Stimulated activated CD8-positive, alpha-beta memory T cell treated with anti-CD3 and anti-CD28 coated beads, Interleukin-15, amount 100 ng/mL, for 24 hours (primary cell): ENCODE measurements at places on chromosomes 2 and 18.
A peak's percentile ranks its signal among the peaks of the same experiment; 100 is the strongest.

DNA sequence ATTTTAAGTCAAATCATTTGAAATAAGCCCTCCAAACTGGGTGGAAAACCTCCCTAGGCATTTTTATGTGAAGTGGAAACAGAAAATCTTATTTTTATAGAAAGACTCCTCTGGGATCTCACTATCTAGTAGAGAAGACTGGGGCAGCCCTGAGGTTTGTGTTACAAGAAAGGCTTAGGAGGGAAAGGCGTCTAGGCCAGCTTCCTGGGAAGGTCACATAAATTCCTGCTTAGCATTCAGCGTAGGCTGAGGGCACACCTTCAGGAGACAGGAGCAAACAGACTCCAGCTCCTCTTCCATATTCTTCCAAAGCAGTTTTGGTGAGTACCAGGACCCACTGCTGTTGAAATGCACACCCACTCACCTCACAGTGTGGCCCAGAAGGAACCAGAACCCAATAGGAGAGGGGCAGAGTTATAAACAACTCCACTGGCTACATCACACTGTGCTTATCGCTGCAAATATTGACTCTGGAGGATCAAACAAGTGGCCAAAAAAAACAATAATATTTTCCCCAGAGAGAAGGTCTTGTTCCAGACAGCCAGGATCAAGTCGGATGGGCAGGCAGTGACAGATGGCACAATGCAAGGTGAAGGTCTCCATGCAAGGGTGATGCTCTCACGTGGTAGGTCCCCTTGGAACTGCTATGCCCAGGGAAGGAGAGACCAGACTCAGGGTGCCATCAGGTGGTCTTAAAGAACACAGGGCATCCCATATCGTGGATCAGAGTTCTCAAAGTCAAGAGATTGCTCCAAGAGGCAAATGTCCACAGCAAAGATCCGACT is 17.7 kb upstream of the IGFBP2 start:
- no peak for DNase-seq

GRCh38 chr2:173432049-173432754 is 77.5 kb downstream of the CDCA7 start:
- DNase-seq = no peak

DNA sequence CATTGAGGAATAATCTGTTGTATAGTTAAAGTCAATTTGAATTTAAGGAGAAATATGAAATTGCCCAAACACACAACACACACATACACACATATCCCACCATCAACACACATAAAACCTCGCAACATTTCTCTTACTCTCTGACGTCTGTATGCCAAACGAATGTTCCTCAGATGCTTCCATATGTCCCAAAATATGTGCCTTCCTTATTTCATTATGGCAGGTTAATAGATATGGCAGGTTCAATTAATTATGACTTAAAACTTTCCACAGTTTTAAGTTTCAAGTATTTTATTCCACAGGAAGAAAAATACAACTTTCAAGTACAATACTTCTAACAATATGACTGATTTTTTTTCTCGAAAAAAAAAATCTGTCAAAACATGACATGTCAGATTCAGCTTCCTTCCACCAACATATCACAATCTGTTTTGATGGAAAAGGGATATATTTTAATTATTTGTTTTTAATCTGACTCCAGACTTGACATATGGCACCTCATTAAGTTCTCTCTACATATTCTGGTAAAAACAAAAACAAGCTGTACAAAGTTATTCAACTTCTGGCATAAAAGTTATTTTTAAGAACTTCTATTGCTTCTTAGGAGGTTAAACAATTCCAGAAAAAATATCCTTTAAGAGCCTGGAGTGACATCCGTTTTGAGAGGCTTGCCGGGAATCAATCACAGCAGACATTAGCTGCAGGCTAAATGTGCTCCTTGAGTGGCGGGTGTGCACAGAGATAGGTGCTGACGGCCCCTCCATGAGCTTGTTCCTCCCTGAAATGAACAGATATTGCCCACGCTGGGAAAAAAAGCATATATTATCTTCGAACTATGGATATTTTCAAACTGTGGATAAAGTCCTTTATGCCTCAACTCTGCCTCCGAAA is 812.7 kb downstream of the DCDC2C start:
- no peak for DNase-seq

- no peak for DNase-seq
Measured at GRCh38 chr2:231920366-231920765, 5.8 kb downstream of the NPPC start.

GRCh38 chr18:59744271-59744721 is 47.1 kb upstream of the CCBE1 start:
- no peak for DNase-seq

- DNase-seq = no peak
Measured at GRCh38 chr2:28356095-28356911, 36.4 kb upstream of the FOSL2 start.

DNA sequence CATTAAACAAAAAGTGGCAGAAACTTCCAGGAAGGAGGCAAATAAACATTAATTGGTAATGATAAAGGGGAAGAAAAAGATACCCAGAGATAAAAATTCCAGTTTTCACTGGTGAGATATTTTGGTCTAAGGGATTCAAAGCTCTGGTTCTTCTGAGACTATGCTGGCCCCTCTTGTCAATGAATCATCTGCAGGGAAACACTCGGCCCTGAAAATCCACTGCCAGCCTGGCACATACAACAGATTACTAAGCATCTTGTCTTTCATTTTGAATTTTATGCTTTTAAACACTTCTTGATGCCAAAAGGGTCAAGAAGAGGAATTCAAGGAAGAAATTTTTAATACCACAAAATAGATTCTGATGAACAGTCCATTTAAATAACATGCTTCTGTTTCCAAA is 1603.8 kb upstream of the ZEB2 start:
- DNase-seq = no peak

DNA sequence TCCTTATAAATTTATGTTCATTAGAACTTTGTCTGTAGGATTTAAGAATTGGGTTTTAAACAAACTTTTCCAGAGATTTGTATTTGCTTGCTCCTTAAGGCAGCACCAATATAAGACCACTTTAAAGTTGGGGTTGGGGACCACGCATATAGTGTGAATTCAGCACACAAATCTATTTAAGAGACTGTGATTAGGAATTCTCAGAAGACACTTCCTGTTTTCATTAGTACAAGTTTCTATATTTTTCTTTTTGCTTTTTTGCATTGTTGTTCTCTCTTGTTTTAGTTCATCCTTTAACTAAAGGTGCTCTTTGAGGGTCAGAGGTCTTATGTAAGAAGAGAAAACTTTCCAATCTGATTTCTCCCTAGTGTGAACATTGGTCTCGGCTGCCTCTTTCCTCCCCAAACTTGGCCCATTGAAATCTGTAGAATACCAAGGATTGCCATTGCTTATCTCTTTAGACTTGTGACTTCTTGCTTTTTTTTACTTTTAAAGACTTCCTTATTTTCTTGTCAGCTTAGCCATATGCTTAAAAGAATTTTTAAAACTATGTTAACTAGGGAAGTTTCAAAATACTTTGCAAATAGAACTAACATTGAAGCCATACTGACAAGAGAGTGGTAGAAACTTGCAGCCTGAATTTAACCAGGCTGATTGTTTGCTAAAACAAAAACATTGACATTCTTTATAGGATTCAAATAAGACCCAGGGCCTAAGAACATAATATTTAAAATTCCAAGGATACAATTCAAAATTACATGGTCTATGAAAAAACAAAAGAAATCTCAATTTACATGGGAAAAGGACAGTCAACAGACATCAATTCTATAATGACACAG is 264.1 kb upstream of the FN1 start:
- no peak for DNase-seq

DNA sequence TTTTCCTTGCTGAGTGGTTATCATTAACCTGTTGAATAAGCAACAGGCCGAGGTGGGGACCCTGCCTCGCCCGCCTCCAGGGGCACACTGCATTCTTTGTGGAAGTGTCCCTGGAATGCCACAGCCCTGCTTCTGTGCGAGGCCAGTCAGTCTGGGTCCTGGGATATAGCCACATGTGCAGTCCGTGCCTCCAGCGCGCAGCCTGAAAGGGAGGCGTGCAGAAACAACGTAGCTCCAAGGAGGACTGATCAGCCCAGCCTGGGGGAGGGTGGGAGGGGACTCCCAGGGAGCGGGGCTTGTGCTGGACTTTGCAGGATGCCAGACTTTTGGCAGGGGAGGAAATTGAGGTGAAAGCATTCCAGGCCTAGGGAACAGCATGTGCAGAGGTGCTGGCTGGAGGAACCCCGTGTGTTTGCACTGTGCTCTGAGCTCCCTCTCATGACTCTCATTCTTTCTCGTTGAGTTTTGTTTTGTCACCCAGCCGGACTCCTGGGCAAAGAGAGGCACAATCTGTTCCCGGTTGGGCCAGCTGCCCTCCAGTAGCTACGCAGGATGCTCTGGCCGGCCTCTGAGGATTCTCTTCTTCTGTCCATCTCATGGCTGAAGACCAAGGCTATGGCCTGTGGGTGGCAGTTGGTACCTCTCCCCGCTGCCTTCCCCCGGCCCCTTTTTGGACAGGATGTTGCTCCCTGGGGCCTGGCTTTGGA is 39.7 kb downstream of the HPCAL1 start:
- DNase-seq = no peak

- no peak for DNase-seq
Measured at GRCh38 chr18:74310411-74310810, 5.2 kb upstream of the C18orf63 start.

- DNase-seq = no peak
Measured at GRCh38 chr2:239539083-239539775, 138.4 kb upstream of the HDAC4 start.

DNA sequence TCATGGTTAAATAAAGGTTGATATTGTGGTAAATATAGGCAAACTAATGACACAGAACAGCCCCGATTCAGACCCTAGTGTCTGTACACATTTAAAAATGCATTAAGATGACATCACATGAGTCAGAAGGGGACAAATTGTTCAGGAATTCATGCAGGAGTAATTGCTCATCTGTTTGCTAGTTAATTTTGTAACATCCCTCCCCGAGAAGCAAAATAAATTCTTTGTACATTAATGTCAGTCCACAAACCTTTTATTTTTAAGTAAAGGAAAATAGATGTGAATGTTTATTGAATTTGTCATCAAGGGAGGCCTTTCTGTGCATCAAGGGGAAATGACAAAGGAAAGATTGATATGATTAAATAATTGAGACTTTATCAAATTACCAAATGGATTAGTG is 69.9 kb downstream of the SH3BP4 start:
- no peak for DNase-seq

DNA sequence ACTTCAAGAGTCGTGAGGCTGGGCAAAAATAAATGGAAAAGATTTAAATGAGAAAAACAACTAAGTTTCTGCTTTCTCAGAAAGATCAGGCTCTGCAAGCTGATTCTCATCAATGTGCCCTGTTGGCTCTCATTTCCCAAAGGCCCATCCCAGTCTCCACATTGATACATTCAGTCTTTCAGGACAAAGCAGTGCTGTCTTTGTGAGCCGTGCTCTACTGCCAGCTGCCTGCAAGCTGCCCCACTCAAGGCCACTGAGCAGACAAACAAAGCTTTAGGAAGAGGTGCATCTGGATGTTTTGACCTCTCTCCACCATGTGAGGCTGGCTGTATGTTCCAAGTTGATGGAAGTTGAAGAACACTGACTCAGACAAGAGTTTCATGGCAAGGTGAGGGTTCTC is 48.8 kb downstream of the FSHR start:
- DNase-seq = no peak

- peak; percentile 38 for DNase-seq
Measured at GRCh38 chr2:96527286-96528005, 9.1 kb upstream of the ARID5A start.

- peak; percentile 6 for DNase-seq
Measured at GRCh38 chr18:62637807-62638687, 77.3 kb upstream of the PHLPP1 start.

DNA sequence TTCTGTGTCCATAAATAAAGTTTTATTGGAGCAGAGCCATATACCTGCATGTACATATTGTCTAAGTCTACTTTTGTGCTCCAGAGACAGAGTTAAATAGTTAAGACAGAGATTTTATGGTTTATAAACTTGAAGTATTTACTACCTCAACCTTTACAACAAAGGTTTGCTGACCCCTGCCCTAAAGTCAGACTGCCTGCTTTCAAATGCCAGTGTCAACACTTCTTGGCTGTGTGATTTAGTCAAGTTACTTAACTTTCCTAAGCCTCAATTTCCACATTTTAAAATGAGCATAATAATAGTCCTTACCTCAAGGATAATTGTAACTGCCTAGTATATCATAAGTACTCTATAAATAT is 44.4 kb upstream of the ITPRID2 start:
- DNase-seq = no peak

GRCh38 chr2:202140522-202141252 is 67.6 kb downstream of the KIAA2012 start:
- DNase-seq = no peak

- no peak for DNase-seq
Measured at GRCh38 chr2:14715600-14715999, 83.1 kb downstream of the LRATD1 start.

GRCh38 chr18:46439037-46439436 is 218.0 kb downstream of the LOXHD1 start:
- DNase-seq = no peak

DNA sequence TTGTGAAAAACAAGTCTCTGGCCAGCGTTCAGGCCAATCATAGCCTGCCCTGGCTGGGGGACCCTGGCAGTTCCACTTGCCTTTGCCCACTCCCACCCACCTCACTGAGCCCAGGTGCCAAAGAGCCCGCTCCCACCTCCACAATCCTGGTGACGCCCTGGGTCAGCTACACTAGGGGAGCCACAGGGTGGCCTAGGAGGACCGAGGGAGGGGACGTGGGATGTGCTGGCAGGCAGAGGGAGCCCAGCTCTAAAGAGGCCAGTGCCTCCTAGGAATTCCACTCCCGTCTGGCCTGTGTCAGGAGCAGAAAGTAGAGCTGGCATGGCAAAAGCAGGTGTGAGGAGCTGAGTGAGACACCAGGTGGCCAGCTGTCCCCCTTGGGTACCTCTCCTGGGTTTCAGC is 49.3 kb downstream of the TNS1 start:
- no peak for DNase-seq

DNA sequence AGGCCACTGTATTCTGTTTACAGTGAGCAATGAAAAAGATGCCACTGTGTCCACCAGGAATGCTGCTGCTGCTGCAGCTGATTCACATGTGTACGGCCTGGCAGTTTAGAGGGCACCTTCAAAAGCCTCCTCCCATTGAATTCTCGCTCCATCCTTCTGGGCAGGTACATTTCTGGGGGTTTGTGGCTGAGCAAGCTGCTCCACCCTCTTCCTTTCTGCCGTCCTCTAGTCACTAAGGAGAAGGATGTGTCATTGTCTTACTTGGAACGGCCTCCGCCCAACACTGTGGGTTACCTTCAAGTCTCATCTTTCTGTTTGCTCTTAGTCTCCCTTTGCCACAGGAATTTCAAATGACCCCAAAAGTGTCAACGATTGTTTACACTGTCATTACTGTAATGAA is 182.0 kb downstream of the ZBTB7C start:
- DNase-seq = no peak

GRCh38 chr2:237546040-237546875 is 20.1 kb upstream of the PRLH start:
- DNase-seq = no peak

- DNase-seq = no peak
Measured at GRCh38 chr18:23981369-23981980, 33.1 kb upstream of the TTC39C start.

DNA sequence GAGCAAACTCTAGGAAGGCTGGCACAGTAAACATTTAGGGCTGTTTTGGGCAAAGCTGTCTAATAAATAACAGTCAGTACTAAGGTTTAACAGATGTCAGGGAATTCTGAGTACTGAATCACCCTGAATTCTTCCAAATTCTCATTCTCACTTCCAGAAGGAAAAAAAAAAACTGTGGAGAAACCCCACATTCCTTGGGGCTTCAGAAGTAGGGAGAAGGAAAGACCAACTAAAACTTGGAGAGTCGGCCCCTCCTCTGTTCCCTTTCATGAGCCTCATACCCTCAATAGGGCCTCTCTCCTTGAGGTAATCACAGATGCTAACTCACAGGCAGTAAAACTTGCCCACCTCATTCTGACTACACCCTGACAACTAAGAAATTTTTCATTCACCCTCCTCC is 62.1 kb downstream of the CCDC148 start:
- DNase-seq = no peak
